ENCODE measurements at places on chromosomes 3 and 15.

DNA sequence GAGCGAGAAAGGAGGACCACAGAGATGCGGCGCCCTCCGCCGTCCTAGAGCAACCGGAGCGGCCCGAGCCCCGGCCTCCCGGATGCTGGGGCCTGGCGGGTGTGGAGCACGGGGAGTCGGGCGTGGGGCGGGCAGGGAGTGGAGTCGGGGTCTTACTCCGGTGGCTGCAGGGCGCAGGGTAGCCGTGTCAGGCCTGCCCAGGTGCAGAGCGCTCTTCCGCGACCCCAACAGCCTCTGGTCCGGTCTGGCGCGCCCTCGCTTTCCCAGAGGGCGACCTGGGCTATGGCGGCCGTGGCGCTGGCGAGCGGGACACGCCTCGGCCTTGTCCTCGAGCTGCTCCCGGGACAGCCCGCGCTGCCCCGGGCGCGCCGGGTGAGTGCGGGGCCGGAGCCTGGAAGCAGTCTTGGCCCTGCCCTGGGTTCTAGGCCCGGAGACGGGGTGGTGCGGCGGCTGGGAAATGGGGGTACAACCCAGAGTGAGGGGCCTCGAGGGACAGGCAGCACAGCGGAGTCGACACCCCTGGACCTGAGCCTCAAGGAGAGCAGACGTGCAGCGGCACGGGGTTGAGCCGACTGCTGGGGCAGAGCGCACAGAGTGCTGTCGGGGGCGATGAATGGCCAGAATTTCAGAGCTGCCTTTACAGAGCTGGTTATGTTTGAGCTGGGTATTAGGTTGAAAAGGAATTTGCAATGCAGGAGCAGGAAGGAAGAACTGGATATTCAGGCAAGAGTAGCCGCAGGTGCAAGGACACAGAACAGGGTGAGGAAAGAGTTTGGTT is at the start of gene ZNF662:
TSS of gene ZNF662 (plus strand) at position 73 of the 778 bp plus-strand sequence. CDS start 1,973 bp downstream, outside the sequence.
- DNase-seq, result no peak

GRCh38 chr3:190605385-190605784 is 91.5 kb downstream of the IL1RAP start:
- no peak for DNase-seq

- no peak for DNase-seq
Observed at GRCh38 chr3:144775551-144775950, 803.9 kb downstream of the DIPK2A start.

GRCh38 chr15:27589260-27589659 is 509.9 kb downstream of the OCA2 start:
- no peak for DNase-seq

- DNase-seq, result no peak
Observed at GRCh38 chr15:58705105-58705504, 44.4 kb downstream of the ADAM10 start.

- DNase-seq, result no peak
Observed at GRCh38 chr3:12471241-12471640, 13.0 kb upstream of the TSEN2 start.

- no peak for DNase-seq
Observed at GRCh38 chr3:181253796-181254195, 264.3 kb upstream of the DNAJC19 start.

DNA sequence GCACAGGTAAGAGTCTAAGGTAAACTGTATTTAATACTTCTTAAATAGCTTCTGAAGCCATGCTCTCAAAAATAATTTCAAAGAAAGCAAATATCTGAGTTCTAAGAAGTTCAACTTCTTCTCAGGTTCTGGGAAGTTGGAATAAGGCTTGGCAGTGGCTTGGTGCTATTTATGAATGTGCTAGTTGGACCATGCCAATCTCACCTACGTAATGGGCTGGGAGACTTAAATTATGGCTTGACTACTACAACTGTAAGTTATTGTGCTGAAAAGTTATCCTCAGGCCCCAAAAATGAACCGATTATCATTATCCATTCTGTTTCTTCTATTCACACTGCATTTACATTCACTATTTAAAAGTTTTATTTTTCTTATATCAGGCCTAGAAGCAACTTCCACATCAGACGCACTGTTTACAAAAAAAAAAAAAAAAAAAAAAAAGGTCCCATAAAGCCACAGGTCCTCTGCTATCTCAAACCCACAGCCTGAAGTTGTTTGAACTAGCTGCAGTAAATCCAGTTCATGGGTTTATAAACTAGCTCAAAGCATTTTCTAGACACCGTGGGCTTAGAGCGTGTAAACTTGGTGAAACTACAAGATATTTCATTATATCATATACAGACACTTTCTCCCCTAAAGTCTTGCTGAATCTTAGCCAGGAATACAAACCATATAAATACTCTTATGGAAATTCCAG is 3.4 kb downstream of the LRIG1 start:
- no peak for DNase-seq

GRCh38 chr3:3170998-3171397 is 8.5 kb downstream of the CRBN start:
- DNase-seq, result peak; percentile 34

DNA sequence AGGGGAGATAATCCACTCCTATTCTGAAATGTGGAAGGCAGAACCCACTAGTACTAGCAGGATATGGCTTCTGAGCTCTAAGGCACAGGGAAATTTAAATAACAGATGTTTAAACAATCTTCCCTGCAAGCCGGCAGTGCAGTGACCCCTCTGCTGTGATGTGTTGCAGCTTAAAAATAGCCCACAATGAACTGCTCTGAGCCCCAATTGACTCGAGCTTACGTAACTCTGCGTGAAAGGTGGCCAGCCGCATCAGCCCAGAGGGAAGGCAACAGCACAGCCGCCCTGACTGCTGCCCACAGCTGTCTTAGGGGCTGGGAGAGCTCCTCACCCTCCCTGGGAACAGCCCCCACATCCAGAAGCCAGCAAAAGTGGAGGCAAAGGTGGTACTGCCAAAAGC is 12.5 kb upstream of the CAMKV start:
- no peak for DNase-seq

- DNase-seq, result no peak
Observed at GRCh38 chr3:142275856-142276255, 50.5 kb upstream of the GK5 start.

- DNase-seq, result no peak
Observed at GRCh38 chr3:140686128-140686527, 8.3 kb downstream of the TRIM42 start.

DNA sequence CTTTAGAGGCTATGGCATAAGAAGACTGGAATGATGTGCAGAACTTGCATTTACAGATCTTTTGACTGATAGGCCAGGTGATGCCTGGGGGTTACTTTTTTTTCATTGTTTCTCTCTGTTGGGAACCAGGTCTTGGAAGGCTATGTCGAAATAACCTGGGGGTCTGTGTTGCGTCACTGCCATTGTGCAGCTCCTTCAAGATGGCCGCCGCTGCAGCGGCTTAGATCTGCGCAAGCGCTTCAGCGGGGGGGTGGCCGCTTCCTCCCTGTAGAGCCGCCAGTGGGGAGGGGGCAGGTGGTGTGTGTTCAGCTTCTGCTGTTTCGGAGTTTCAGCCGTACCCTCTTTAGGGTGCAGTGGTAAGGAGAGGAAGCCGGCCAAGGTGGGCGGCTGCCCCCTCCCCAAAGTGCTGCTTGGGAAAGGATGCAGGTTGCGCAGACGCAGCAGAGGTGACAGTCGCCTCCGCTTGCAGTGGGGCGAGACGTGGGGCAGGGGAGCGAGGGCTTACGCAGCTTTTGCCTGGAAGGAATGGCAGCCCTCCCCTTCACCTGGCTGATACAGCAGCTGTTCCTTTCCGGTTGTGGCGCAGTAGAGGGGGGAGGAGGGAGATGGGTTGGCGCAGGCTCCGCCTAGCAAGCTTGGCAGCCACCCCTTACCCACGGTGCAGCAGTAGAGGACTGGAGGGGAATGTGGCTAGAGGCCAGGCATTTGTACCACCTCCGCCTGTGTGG is 1.5 kb downstream of the SNRPN start:
- DNase-seq, result peak; percentile 57

- no peak for DNase-seq
Observed at GRCh38 chr3:42066516-42067181, 24.5 kb upstream of the TRAK1 start.

DNA sequence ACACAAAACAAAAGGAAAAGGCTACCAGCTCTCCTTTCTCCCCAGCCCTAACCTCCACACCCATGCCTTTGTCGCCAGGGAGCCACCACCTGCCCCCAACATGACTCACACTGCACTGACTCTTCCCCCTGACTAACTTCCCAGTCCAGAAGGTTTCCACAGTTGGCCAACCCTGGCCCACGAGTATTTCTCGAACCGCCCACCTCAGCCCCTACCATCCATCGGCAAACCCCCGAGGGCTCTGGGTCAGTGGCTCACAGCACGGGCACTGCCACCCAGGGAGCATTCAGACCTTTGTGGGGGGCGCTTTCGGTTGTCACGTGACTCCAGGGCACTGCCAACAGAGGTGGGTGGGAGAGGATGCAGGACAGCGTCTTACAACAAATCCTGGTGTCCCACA is 152.3 kb downstream of the LRRC28 start:
- no peak for DNase-seq

- peak; percentile 80 for DNase-seq
Observed at GRCh38 chr3:12810013-12810780, 13.7 kb downstream of the CAND2 start.

DNA sequence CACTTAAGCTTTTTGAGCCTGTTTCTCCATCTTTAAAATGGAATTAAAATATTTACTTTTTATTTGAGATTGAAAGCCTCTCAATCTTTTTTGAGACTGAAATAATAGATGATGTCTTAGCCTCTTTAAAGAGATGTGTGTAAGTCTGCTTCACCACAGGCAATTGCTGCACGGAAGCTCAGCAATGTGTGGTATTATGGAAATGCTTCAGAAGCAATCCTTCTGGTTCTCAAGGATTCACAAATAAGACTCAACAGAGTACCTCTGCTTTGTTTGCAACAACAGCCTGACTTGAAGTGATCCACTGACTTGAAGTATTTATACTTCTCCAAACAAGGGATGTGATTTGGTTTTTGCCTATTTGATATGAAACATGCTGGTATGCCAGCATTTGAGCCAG is 332.0 kb upstream of the RASGRP1 start:
- DNase-seq, result no peak

- DNase-seq, result no peak
Observed at GRCh38 chr3:136332302-136332701, 82.2 kb downstream of the PCCB start.

DNA sequence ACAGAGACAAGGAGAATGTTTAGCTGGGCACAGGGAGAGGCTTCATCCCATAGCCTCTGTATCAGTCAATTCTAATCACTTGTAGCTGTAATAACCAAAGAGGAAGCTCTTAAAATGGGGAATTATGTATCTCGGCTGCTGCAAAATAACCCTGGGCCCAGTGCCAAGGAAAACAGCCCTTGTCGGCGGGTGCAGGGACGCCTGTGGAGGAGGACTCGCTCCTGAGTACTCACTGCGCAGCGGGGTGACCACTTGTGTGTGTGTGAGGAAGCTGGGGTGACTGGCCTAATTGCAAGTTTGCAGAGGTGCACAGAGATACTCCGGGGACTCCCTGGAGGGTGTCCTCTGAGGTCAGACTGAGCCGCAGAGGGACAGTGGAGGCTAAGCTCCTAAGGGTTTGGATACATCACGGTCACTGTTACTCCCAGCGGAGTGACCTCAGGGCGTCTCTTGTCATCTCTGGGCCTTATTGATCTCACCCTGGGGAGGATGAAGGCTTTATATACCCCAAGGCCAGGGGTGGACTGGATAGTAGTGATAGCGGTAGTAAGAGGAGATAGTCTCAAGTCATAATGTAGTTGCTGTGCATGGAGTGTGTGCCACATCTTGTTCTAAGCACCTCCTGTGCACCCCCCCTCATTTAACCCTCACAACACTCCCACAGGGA is 37.2 kb downstream of the SLC6A6 start:
- no peak for DNase-seq

DNA sequence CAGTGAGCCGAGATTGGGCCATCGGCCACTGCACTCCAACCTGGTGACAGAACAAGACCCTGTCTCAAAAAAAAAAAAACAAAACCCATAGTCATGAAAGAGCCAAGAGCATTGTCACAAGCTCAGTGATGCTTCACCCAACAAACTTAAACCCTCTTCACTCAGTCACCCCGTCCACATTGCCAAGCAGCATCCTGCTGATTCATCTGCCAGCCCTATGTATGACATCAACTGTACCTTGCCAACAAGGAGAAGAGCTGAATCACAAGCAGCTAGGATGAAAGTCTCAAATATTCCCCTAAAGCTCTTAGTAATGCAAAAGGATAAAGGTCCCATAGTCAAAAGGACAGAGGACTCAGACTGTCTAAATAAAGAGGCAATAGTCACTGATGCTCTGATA is 90.0 kb downstream of the ANO10 start:
- DNase-seq, result no peak

GRCh38 chr15:33013827-33014445 is 180.6 kb downstream of the FMN1 start:
- DNase-seq, result peak; percentile 35

- no peak for DNase-seq
Observed at GRCh38 chr3:32217339-32217738, 21.1 kb upstream of the CMTM8 start.

DNA sequence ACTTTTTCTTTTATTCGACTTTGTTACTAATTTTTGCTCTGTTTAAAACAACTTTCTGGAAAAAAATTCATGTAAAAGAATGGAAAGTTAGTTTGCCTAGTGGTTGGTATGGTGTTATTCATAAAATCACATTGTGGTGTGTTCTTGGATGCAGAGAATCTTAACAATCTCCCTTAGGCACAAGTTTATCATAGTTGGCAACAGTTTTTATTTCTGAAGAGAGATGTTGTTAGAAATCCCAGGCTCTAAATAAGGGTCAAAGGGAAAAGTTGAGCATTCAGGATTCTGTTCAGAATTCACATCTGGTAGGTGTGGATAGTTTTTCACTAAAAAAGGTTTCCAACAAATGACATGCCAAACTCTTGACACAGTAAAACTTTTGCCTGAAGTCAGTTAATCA is 6.4 kb downstream of the DUT start:
- no peak for DNase-seq

- no peak for DNase-seq
Observed at GRCh38 chr3:153595186-153595815, 433.3 kb downstream of the RAP2B start.

DNA sequence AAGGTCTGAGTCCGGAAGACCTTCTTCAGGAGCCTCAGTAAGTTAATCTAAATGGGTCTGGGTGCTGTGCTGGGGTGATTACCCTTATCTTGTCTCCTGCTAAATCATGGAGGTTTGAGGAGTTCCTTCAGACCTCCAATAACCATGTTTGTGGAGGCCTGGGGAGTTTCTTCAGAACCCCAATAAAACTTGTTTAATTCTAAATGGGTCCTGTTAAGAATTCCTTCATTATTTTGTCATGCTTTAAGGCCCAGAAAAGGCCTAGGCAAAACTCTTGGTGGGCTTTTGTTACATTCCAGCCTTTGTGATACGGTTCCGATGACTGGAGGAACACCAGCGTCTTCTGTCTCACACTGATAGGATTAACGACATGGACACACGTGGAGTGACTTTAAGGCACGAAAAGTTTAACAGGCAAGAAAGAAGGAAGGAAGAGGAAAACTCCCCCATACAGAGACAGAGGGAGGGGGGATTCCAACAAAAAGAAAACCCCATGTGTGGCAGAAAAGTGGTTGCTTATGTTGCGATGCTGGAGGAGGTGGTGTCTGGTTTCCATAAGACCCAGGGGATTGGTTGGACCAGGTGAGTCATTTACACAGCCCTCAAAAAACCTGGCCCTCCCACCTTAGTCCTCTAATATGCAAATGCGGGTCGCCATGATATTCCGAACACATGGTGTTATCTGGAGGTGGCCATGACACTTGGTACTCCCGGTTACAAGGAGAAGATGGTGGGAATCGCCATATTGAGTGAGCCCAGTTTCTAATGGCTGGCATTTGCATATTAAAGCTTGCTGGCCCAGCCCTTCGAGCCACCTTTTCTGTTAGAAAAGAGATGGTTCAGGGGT is 72.6 kb upstream of the MFGE8 start:
- DNase-seq, result no peak

GRCh38 chr3:160472344-160472743 is 22.8 kb upstream of the TRIM59 start:
- DNase-seq, result no peak

- no peak for DNase-seq
Observed at GRCh38 chr3:25355034-25355885, 72.8 kb upstream of the RARB start.

All from SW 1271 (cell line).